Left lung (tissue), 14 donors: ENCODE measurements at places on chromosomes 6 and 20. TPM values are rescaled to one million over a fixed set of nuclear protein-coding genes. Genes with fewer than 3 reads are reported as not detected.

- DNase-seq = no peak
- H3K4me1 ChIP-seq = peaks cover 10% of the 10 kb centered on the region
- no peaks in the 10 kb centered on the region for H3K27me3 ChIP-seq
- H3K4me3 ChIP-seq = no peak overlapping the region
These were observed 44.9 kb downstream of the SNX9 start for GRCh38 chr6:157867981-157868380.

DNA sequence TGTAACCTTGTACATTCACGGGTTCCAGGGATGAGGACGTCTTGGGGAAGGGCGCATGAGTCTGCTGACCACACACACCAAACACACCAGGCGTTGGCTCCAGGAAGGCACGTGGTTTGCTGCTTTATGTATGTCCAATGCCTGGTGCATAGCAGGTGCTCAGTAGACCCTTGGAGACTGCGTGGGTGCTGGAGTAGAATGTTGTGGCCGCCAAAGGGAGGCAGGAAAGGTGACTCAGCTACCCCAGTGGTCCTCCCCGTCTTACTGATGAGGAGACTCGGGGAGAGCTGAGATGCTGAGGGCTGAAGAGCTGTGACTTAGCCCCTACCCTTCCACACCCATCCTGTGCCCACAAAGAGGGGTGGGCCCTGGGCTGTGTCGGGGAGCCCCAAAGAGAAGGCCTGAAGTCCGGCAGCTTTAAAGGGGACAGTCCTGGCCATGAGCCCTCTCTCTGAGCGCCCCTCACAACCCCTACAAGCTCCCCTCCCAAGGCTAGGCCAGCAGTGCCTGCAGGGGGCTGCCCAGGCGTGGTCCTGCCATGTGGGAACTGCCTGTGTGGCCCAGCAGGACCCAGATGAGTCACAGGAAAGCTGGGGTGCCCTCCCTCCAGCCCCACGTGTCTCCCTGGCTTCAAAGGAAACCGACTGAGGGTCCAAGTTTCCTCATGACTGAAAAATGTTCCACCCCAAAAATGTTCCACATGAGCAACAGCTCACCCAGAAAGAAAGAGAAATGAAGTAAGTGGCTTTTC is 28.0 kb upstream of the PTGIS start:
- peaks cover 4% of the 10 kb centered on the region for H3K4me1 ChIP-seq
- DNase-seq = no peak
- no peaks in the 10 kb centered on the region for H3K36me3 ChIP-seq
- no peaks in the 10 kb centered on the region for H3K27me3 ChIP-seq
- no peak overlapping the region for H3K4me3 ChIP-seq
- peak overlapping the region; percentile 33 for H3K27ac ChIP-seq

DNA sequence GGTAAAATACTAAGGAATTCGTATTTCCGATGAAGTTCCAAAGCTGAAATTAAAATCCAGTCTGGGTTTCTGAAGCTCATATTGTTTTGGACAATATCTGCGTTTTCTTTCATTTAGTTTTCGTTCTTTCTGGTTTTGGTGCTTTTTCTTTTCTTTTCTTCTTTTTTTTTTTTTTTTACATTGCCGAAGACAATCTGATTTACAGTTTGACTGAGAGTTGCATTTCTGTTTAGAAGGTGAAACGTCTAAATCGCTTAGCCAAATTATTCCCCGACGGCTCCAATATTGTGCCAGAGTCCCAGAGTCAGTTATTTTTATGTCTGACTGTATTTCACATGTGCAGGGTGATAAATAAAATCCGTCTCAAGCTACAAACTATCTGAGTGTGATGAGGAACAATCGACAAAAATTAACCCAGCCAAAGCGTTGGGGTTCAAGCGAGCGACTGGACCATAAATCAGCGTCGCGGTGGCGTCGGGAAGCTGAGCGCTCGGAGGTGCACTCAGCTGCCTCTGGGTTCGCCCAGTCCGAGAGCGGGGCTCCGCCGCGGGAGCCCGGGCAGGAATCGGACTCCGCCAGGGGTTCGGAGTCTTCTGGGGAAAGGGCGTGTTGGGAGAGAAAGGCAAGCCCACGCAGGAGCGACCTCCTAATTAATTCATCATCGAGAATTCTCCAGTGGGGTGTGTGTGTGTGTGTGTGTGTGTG is 8.2 kb upstream of the TBX18 start:
- H3K27ac ChIP-seq = no peak overlapping the region
- no peaks in the 10 kb centered on the region for H3K4me1 ChIP-seq
- DNase-seq = peak; percentile 49
- peaks cover 100% of the 10 kb centered on the region for H3K27me3 ChIP-seq
- H3K4me3 ChIP-seq = no peak overlapping the region
- no peaks in the 10 kb centered on the region for H3K36me3 ChIP-seq

- no peak for DNase-seq
- H3K4me1 ChIP-seq = peaks cover 98% of the 10 kb centered on the region
- H3K36me3 ChIP-seq = peaks cover 11% of the 10 kb centered on the region
- no peaks in the 10 kb centered on the region for H3K27me3 ChIP-seq
These were observed 90.9 kb downstream of the PRND start for GRCh38 chr20:4812641-4813075.

DNA sequence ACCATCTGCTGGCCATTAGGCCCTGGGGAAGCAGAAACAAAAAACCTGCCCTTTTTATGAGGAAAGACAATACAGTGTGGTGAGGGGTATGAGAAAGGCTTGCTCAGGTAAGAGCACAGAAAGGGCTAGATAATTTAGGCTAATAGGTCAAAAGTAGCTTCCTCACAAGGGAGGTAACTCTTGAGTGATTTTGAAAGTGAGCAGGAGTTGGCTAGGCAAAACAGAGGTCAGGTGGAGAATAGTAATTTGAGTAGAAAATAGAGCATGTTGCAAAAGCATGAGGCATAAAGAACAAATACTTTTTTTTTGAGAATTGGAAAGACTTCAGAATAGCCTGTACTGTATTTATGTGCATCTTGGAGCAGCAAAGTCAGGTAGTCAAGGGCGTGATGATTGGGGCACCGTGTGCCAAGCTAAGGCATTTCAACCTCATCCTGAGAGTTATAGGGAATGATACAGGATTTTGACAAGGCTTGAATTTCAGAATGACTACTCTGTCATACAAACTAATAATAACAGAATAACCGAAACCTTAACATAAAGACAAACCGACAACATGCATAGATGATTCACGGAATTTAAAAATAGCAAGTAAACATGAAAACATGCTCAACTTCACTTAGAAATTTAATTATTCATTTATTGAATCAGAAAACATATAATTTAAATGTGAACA is 123.0 kb upstream of the ENPP5 start:
- no peaks in the 10 kb centered on the region for H3K4me1 ChIP-seq
- H3K27ac ChIP-seq = no peak overlapping the region
- H3K27me3 ChIP-seq = no peaks in the 10 kb centered on the region
- no peaks in the 10 kb centered on the region for H3K36me3 ChIP-seq

GRCh38 chr6:22028403-22029090 is 268.3 kb downstream of the PRL start:
- no peak overlapping the region for H3K27ac ChIP-seq
- no peaks in the 10 kb centered on the region for H3K27me3 ChIP-seq
- H3K4me1 ChIP-seq = peaks cover 30% of the 10 kb centered on the region
- DNase-seq = no peak
- no peak overlapping the region for H3K4me3 ChIP-seq

- H3K36me3 ChIP-seq = no peaks in the 10 kb centered on the region
- no peak overlapping the region for H3K4me3 ChIP-seq
- H3K27me3 ChIP-seq = no peaks in the 10 kb centered on the region
- no peak for DNase-seq
- peaks cover 8% of the 10 kb centered on the region for H3K4me1 ChIP-seq
These were observed 60.0 kb upstream of the KIF13A start for GRCh38 chr6:18047406-18047805.

DNA sequence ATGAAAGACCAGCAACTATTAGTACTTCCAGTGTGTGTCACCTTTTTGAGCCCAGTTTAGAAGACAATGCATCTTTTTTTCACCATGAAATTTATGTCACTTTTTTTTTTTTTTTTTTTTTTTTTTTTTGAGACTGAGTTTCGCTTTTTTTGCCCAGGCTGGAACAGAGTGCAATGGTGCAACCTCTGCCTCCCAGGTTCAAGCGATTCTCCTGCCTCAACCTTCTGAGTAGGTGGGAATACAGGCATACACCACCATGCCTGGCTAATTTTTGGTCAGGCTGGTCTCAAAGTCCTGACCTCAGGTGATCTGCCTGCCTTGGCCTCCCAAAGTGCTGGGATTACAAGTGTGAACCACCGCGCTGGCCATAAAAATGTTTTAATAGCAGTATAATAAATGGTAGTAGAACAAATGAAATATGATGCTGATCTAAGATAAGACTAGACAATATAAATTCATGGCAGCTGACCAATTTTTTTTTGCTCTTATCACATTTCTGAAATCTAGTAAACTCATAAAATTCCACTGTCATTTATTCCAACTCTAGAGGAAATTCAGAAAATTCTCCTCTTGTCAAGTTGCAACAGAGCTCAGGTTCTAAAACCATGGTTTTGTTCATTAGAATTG is 21.3 kb downstream of the NHSL1 start:
- no peak overlapping the region for H3K27ac ChIP-seq
- DNase-seq = no peak
- no peak overlapping the region for H3K4me3 ChIP-seq
- no peaks in the 10 kb centered on the region for H3K4me1 ChIP-seq
- H3K27me3 ChIP-seq = no peaks in the 10 kb centered on the region

DNA sequence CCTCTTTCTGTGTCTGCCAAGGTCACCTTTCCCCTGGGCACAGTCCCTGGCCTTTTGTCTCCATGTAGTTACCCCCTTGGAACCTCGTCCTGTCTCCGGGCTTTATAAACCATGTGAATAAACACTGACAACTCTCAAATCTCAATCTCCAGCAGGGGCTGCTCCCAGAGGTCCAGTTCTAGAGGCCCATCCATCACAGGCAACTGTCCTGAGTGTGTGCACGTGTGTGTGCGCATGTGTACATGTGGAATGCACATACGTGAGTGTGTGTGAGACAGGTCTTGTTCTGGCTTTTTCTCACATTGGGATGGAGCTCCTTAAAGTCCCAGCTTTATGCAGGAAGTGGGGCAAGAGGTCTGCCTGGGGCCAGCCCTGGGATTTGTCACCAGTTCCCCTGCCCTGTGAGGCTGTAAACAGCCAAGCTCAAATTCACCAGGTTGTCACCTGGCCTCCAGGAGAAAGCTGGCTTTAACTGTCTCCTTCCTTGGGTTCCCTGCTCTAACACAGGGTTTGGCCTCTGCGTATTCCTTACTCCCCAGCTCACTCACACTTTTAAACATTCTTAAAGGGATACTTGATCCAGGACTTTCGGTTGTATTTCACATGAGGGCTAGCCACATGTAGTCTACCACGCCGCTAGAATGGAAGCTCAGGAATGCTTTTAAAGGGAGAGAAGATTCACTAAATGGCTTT is 42.7 kb downstream of the RAMACL start:
- no peaks in the 10 kb centered on the region for H3K27me3 ChIP-seq
- DNase-seq = no peak
- no peak overlapping the region for H3K4me3 ChIP-seq
- peaks cover 23% of the 10 kb centered on the region for H3K4me1 ChIP-seq

DNA sequence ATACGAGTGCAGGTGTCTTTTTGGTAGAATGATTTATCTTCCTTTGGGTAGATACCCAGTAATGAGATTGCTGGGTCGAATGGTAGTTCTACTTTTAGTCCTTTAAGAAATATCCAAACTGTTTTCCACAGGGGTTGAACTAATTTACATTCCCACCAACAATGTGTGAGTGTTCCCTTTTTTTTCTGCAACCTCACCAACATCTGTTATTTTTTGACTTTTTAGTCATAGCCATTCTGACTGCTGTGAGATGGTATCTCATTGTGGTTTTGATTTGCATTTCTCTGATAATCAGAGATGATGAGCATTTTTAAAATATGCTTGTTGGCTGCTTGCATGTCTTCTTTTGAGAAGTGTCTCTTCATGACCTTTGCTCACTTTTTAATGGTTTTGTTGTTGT is 1.9 kb upstream of the ZNF831 start:
- no peak overlapping the region for H3K4me3 ChIP-seq
- no peaks in the 10 kb centered on the region for H3K36me3 ChIP-seq
- no peak overlapping the region for H3K27ac ChIP-seq
- H3K4me1 ChIP-seq = peaks cover 4% of the 10 kb centered on the region

GRCh38 chr20:26208296-26209091 is 511.8 kb upstream of the ZNF337 start:
- H3K36me3 ChIP-seq = no peaks in the 10 kb centered on the region
- peak overlapping the region; percentile 63 for H3K27ac ChIP-seq
- H3K4me1 ChIP-seq = no peaks in the 10 kb centered on the region
- no peak for DNase-seq
- peaks cover 44% of the 10 kb centered on the region for H3K27me3 ChIP-seq

DNA sequence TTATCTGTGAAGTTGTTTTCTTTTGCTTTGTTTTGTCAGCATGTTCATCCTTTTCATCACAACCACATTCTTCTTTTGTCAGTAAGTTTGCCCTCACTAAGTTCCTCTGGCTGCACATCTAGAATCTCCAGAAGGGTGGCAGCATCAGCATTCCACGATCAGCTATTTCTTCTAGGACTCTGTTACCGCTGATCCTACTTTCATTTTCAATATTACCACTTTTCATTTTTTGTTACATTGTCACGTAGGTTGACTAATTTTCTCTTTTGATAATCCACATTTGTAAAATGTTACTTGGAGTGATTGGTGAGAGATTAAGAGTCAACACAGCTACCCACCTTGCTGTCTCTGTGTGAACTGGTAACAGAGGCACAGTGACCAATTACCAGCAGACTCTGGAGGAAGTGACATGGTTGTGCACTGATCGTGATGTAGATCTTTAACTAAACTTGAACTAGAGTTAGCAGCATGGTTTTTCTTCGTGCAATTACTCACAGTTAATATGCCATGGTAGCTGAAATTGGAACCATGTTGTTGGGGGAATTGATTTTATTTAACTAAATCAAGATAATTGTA is 307.9 kb upstream of the SLC35B3 start:
- no peak for DNase-seq
- no peak overlapping the region for H3K4me3 ChIP-seq
- no peaks in the 10 kb centered on the region for H3K36me3 ChIP-seq
- H3K27ac ChIP-seq = no peak overlapping the region

GRCh38 chr6:82861121-82861520 is 204.5 kb downstream of the UBE3D start:
- no peak overlapping the region for H3K27ac ChIP-seq
- DNase-seq = no peak
- H3K4me1 ChIP-seq = no peaks in the 10 kb centered on the region
- H3K4me3 ChIP-seq = no peak overlapping the region
- H3K27me3 ChIP-seq = no peaks in the 10 kb centered on the region

DNA sequence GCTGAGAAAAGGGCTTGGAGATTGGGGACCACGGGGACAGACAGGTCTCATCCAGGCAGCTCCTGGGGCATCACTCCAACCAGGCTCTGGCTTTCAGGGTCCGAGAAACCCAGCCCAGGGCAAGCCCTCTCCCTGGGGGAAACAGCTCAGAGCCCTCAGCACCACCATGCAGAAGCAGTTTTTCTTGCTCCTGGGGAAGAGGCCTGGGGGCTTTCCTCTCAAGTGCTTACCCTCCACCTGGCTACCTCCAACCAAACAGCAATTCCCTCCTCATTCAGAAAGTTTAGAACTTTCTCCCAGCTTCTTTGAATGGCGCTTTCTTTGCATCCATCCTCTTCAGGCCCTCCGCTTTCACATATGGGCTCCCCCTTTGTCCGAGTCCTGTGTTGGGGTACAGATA is 110.4 kb upstream of the PHACTR3 start:
- peaks cover 53% of the 10 kb centered on the region for H3K27me3 ChIP-seq
- H3K4me1 ChIP-seq = no peaks in the 10 kb centered on the region
- H3K36me3 ChIP-seq = no peaks in the 10 kb centered on the region
- no peak overlapping the region for H3K4me3 ChIP-seq

CLPSL2 gene
- total RNA-seq = not detected

UNC5CL gene
- 3.1 TPM for total RNA-seq

IL20RA gene
- 4.0 TPM for total RNA-seq

EPB41L1 gene
- 80.1 TPM for total RNA-seq
